ENCODE measurements at places on chromosomes 16 and 17.

DNA sequence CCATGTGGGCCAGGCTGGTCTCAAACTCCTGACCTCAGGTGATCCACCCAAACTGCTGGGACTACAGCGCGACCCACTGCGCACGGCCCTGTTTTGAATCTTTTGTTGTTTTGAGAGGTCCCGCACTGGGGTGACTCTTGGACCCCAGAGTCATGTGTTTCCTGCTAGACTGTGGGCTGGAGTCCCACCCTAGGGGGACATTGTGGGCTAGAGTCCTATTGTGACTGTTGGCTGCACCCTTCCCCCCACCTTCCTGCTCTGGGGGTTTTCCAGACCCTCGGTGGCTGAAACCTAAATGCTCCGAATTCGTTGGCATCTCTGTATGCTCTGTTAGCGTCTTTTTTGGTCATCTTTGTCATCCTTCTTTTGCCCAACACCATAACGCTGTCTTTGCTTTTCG is 16.0 kb downstream of the NUPR1 start:
- DNase-seq = no peak

DNA sequence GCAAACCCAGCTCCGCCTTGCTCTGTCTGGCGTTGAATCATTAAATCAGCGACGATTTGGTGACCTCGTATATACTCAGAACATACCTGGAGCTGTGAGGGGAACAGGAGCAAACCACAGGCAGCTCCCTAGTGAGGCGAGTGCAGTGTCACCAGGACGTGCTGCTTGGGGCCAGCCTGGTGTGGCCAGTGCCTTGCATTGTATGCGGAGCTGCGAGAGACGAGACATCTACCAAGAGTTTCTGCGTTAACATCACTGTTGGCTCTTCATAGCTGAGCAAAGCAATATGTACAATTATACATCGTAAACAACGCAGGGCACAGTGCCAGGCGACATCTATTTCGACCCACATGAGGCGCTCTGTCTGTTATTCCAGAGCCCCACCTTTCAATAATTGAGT is 27.9 kb downstream of the MINK1 start:
- DNase-seq = no peak

- DNase-seq = no peak
Measured at GRCh38 chr16:9800186-9800738, 382.0 kb downstream of the GRIN2A start.

- DNase-seq = no peak
Measured at GRCh38 chr16:46747777-46748651, at the start of gene MYLK3. Gene MYLK3, minus strand, starts transcription at chr16:46748344. Its CDS starts 151 bp downstream, at chr16:46748193.

DNA sequence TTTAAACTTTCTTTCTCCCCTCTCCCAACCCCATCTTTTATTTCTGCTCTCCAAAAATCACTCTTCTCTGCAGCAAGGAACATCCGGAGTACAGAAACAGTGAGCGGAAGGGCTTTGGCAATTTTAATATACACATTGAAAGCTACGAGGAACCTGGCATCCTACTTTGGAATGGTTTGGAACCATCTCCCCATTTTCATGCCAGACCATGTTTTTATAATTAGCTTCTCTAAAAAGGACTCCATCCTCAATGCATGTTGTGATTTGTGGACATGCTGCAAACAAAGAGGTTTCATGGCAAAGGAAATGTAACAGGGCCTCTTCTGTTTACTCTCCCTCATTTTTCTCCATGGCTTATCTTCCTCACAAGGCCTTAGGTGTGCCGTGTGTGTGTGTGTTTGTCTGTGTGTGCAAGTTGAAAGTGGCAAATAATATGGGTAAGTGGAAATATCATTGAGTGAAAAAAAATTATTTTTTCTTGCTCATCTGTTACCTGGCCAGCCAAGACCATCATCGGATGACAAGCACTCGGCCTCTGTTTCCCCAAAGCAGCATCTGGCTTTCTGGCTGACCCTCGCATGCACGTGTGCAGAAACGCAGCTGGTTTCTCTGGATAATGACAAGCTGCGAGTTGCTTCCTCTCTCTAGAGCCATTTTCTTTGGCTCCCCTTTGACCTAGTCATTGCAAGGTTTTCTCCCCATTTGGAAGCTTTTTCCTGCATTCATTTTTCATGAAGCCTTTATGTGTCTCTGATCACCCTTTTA is 585.0 kb downstream of the TMEM114 start:
- DNase-seq = no peak

- no peak for DNase-seq
Measured at GRCh38 chr17:40980596-40980995, 3.5 kb downstream of the KRT40 start.

GRCh38 chr16:4317532-4318450 is 1.9 kb downstream of the GLIS2 start:
- no peak for DNase-seq

DNA sequence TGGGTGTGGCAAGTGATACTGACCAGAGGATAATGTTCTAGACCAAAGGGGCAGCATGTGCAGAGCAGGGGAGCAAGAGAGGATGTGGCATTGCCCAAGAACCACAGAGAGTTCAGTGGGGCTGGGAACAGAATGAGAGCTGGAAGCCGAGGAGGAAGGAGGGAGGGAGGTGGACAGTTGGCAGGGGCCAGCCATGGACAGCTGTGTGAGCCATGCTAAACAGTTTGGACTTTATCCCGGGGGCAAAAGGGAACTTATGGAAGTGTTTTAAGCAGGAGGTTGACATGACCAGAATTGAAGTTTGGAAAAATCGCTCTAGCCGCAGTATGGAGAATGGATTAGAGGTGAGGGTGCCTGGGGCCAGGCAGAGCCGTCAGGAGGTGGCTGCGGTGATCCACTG is 29.4 kb upstream of the TMEM132E start:
- no peak for DNase-seq

- no peak for DNase-seq
Measured at GRCh38 chr16:12447556-12447955, 356.1 kb downstream of the CPPED1 start.

- DNase-seq = no peak
Measured at GRCh38 chr16:50814052-50814451, 72.2 kb downstream of the CYLD start.

- no peak for DNase-seq
Measured at GRCh38 chr17:5033352-5034015, 1.7 kb downstream of the SLC52A1 start.

GRCh38 chr16:55552621-55553020 is 13.9 kb upstream of the CAPNS2 start:
- DNase-seq = no peak

GRCh38 chr17:74150428-74151025 is 53.0 kb upstream of the RPL38 start:
- no peak for DNase-seq

DNA sequence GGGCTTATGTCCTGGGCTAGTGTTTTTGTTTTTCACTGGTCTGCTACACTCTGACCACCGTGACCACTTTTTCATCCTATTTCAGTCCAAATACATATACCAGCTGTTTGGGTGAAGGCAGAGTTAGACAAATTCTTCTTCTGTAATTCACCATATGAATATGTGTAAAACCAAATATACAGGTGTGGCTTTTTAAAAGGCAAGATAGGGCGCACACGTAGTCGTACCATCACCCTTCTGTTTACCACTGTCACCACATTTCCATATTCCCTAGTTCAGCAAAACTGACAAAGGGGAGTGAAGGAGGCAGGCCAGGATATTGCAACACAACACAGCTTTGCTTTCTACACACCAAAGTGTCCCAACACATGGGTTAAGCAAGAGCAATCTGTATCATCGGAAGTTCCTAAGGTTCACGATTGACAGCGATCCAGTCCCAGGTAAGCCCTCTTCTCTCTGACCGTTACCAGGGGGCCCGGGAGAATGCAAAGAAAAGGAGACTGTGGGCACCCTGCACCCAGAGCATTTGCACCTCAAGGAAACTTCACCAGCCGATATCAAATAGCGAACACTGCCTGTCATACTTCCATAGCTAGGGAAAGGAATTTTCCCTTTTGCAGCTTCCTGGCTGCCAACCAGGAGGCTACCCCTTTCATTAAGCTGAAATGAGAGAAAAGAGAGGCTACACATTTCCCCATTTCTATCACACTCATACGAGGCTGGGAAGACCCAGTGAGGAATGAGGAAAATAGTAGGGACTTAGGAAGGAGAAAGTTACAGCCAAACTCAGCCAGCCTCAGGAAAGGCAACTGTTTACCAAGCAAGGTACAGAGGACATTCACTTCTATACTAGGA is 23.1 kb downstream of the CREBBP start:
- no peak for DNase-seq

DNA sequence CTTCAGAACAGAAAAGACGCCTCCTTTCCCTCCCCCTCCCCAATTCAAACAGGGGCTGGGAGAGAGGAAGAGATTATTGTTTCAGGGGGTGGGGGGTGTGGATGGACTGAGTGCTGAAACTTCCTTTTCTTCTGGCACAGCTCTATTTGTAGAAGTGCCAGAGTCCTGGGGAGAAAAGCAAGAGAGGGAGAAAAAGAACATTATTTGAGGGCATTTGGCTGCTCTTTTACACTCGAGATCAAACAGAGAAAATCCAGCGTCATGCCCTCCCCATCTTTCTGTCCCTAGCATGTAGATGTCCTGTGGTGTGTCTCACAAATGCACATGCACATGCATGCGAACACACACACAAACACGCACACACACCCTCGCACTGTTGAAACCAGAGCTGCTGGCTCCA is 13.0 kb downstream of the ARL4D start:
- no peak for DNase-seq

DNA sequence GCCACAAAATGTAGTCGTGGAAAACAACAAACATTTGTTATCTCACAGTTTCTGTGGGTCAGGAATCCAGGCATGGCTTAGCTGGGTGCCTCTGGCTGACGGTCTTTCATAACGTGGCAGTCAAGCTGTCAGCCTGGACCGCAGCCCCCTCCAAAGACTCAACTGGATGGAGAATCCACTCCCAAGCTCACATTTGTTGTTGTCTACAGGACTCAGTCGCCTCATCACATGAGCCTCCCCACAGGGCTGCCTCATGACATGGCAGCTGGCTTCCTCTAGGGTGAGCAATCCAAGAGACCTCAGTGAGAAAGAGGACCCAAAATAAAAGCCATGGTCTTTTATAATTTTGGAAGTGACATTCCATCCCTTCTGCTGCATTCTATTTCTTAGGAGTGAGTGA is 34.7 kb upstream of the AKAP1 start:
- no peak for DNase-seq

DNA sequence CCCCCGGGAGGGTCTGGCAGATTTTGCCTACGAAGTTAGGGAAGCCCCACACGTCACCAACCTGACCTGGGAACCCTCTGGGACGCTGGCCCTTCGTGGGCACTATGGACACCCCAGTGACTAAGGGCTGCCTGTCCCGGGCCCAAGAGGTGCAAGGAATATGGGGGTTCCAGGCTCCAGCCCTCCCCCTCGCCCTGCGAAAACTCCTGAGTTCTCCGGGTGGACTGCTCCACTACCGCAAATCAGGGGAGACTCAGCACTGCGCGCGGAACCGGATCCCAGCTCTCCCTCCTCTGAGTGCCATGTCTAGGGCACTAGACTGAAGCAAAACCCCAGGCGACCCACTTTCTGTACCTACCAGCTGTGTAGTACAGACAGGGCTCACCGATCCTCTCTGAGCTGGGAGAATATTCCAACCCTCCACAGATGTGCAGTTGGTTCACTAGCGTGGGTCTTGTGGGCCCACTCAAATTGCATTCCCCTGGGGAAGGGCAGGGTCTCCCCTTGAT is at the start of gene ARL5C:
TSS of gene ARL5C (minus strand) at position 321 of the 509 bp plus-strand sequence. CDS start 401 bp downstream, outside the sequence.
- DNase-seq = no peak

DNA sequence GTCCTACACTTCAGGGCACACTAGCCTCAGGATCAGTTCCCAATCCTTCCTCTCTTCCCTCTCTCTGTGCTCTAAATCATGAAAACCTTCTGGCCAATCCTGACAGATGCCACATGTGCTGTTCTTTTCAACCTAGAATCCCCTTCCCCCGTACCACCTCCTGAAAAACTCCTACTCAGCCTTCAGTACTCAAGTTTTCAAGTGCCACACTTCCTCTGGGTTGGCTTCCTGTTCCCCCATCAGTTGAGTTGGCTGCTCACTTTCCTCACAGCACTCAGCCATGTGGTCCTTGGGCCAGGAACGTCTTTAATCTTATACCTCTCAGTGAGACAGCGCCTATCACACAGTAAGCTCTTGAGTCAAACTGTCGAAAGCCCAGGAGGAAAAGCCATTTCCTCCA is 3.3 kb downstream of the ASPHD1 start:
- no peak for DNase-seq

DNA sequence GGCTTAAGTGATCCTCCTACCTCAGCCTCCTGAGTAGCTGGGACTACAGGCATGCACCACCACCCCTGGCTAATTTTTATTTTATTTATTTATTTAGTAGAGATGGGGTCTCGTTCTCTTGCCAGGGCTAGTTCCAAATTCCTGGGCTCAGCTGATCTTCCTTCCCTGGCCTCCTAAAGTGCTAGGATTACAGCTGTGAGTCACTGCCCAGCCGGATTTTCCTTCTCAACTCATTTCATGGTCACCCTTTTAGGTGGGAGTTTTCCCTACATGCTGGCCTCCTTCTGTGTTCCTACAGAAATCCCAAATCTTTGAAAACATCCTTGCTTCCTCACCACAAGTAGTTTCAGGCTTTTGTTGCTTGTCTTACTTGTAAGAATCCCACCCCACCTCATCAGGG is 102.1 kb upstream of the SIAH1 start:
- no peak for DNase-seq

GRCh38 chr17:8147805-8148404 is 4.3 kb downstream of the PER1 start:
- DNase-seq = no peak

- DNase-seq = no peak
Measured at GRCh38 chr16:64830653-64831052, 291.2 kb downstream of the CDH11 start.

GRCh38 chr17:4795168-4795567 is 796 bp upstream of the PSMB6 start:
- DNase-seq = no peak

- DNase-seq = no peak
Measured at GRCh38 chr17:4536742-4537411, 18.3 kb downstream of the MYBBP1A start.

- DNase-seq = no peak
Measured at GRCh38 chr17:47875011-47875985, 20.7 kb upstream of the SP2 start.
